ENCODE measurements at places on chromosomes 16 and 17.

DNA sequence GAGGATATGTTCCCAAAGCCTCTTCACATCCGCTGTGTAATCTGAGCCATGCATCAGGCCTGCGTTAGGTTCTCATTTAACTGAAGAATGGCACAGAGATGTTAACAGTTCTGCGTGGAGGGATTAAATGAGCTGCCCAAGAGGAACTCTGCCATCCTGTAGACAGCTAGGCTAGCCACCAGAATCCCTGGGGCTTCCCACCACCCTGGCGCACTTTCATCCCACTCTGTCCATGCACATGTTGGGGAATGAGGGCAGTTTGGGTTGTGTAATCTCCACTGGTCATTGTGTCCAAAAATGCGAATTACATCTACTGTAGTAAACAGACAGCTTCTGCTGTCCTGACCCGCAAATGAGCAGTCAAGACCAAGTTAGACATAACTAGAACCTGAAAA lies 1.0 kb upstream of the GLG1 start:
- DNase-seq = peak; percentile 17

DNA sequence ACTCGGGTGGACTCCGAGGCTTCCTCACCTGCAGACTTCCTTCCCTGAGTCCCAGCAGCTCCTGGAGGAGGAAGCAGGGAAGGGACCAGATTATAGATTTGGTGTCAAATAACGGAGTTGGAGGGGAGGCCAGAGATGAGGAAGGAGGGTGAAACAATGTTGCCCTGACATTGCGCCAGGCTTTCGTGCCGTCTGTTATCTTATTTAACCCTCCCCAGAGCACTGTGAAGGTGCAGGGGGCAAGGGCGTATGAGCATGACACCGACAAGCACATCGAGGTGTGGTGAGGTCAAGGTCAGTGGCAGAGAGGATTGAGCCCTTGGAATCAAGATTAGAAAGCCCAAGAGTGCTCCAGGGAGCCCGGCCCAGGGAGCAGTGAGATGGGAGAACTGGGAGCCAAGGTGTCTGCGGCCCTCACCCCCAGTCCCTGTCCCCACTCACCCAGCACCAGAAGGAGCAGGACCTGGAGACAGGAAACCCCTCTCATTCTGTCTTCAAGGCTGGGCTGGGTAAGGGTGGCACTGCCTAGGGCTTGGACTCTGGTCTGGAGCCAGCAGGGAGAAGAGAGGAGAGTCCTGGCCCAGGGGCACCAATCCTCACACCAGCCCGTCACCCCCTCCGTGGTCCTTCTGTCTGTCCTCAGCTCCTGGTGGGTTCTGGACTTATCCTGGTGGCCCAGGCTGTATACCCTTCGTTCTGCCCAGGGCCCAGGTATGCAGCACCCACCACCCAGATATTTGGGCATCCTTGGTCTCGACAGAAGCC lies 1.1 kb downstream of the PRSS33 start:
- no peak for DNase-seq

- DNase-seq = no peak
Observed at GRCh38 chr16:49716339-49716934, 139.5 kb downstream of the ZNF423 start.

GRCh38 chr17:3693829-3694231 lies 2.1 kb downstream of the P2RX5 start:
- DNase-seq = no peak

DNA sequence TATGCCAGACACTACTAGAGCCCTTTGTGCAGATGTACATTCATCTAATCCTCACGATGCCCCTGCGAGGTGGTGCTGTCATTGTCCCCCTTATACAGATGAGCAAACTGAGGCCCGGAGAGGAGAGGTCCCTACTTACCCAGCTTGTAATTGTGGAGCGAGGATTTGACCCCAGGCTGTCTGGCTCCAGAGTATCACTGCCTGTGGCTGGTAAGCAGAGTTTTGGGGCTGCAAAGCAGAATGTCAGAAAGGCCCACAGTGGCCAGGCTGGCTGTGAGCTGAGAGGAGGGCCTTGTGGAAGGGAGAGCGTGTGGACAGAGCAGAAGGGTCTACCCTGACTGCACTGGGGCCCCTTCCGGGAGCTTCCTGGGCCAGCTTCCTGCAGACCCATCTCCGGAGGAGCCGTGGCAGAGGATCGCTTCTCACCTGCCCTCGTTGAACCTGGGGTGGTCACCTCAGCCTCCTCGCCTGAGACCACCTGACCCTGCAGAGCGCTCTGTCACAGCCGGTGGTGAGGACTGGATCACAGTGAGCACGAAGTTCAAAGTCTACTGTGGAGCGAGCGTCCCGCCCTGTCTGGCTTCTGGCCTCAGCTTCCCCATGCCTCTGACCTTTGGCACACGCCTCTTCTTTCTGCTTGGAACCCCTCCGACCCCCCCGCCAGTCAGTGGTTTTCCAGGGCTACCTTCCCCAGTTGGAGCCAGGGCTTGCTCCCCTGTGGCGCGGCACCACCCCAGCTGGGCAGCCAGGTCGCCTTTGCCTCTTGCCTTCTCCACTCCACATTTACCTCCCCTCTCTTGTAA lies 12.1 kb downstream of the CMIP start:
- DNase-seq = no peak

DNA sequence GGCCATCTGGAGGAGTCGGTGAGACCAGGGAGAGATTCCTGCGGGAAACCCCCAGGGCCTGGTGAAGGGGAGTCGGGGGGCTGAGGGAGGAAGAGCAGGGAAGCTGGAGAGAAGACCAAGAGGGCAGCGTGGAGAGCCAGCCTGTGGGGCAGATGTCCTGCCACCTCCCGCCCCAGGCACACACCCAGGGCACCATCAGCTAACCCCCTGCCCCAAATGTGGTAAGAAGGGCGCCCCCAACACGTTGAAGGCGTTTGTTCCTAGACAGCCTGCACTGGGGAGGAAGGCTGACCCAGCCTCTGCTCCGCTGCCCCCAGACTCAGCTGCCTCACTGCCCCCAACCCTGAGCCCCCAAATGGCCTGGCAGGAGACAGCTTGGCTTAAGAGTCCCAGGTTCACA lies 1.3 kb downstream of the BAIAP3 start:
- no peak for DNase-seq

GRCh38 chr16:87559945-87560344 lies 42.4 kb upstream of the JPH3 start:
- DNase-seq = no peak

- no peak for DNase-seq
Observed at GRCh38 chr17:31490671-31491375, 99.3 kb downstream of the RAB11FIP4 start.

- no peak for DNase-seq
Observed at GRCh38 chr17:1229900-1230501, 40.2 kb upstream of the BHLHA9 start.

DNA sequence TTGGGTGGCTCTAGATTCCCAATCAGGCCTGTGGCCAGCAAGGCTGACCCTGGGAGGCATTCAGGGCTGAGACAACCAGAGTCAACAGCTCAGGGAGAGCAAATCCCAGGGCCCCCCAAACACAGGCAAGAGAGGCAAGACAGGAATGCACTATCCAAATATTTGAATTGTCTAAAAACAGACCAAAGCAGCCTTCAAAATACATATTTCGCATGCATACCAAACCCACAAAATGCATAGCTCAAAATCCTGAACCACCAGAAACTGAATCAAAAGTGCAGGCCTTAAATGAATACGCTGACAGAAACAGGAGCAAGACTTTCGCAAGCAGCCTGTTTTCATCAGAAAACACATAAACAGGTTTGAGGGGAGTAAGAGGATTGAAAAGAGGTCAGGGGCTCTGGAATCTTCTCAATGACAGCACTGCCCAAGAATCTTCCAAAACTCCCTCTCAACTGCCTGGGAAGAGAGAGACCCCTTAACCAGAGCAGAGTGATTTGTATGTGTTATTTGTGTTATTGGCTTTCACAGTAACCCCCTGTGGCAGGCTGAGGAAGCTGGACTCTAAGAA lies 213.6 kb upstream of the CDH5 start:
- no peak for DNase-seq

DNA sequence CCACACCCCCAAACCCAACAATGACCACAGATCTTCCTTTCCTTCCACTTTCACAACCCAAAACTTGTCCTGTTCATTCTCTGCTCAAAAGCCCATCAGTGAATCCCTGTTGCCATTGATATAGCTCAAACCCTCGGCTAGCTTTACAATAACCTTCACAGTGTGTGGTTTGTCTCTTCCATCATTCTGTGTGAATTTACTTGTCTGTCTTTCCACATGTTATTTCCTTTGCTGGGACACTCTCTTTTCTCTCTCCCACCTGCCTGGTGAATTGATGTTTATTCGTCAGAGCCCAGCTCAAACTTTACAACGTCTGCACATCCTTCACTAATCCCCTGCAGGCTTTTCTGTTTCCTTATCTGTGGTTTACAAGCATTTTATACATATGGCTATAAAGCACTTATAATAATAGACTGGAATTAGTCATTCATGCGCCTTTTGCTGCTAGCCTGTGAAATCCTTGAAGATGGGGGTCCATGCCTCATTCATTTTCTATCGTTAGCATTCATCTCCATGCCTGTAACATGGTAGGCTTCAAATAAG lies 114.4 kb downstream of the CDH13 start:
- DNase-seq = no peak

DNA sequence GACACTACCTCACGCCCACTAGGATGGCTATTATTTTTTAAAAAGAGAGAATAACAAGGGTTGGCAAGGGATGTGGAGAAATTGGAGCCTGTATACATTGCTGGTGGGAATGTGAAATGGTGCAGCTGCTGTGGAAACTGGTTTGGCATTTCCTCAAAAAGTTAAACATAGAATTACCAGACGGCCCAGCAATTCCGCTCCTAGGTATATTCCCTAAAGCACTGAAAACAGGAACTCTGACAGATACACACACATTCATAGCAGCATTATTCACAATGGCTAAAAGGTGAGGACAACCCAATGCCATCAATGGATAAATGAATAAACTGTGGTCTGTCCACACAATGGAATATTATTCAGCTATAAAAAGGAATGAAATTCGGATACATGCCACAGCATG lies 60.3 kb upstream of the CBX4 start:
- no peak for DNase-seq

GRCh38 chr16:71259086-71259485 lies 28.6 kb upstream of the HYDIN start:
- no peak for DNase-seq

DNA sequence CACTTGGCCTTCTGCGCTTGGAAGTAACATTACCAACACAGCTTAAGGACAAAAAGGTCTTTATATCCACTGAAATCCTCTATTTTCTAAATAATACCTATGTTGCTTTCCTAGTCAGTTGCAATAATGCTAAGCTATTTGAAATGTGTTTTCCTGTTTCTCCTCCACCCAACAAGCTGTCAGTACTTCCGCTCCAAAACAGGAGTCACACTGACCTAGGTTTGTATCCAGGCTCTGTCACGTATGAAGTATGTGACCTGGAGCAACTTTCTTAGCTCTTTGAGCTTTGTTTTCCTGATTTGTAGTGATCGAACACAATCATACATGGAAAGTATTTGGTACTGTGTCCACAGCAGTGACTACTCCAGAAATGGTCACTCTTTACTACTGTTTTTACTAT lies 24.3 kb upstream of the MYLK3 start:
- DNase-seq = no peak

DNA sequence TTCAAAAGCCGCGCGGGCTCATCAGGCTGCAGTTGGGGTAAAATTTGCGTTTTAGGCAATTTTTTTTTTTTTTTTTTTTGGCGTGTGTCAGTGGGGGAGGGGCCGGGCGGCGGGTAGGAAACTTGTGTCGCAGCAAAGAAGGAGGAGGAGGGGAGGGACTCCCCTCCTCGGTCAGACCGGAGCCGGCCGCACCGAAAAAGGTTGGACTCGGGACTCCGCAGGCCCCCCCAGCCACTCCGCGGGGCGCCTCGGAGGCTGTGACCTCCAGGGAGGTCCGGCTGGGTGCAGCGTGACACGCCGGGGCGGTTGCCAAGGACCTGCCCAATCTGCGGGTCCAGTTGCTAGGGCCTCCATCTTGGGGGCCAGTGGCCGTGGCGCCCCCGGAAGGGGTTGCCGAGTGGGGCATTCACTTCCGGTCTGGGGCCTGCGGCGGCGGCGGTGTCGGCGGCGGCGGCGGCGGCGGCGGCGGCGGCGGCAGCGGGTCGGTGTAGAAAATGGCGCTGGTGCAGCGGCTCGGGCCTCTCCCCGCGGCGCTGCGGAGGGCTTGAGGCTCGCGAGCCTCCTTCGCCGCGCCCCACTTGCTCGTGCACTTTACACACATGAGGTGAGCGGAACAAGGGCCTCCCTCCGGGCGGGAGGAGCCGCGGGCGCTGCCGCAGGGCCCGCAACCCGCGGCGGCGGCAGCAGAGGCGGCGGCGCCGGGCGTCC lies at the start of gene TNRC6A:
Gene TNRC6A (plus strand): TSS at position 409 of the 708 bp plus-strand sequence. CDS start 191 bp downstream, at position 600.
- peak; percentile 93 for DNase-seq

DNA sequence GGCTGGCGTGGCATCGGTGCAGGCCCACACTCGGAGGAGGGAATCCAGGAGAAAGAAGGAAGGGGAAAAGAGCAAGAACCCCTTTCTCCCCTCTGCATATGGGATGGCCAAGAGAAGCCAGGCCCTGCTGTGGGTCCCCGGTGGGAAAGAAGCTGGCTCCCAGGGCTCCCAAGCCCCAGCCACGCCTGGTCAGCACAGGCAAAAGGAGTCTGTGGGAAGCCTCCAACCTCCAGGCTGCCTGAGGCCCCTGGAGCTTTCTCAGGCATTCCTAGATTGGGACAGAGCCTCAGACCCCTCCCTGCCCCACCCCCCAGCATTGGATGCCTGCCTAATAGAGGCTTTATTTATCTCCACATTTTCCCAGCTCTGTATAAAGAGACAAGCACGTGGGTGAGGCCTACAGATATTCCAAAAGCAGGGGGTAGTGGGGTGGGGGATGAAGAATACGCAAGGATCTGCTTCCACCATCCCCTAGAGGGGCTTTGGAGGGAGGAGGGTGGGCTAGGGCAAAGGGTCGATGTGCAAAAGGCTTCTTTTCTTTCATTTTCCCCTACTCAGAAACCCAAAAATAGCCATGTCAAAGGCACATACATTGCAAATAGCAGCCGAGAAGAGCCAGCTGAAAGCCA lies 56.4 kb downstream of the MPRIP start:
- no peak for DNase-seq

DNA sequence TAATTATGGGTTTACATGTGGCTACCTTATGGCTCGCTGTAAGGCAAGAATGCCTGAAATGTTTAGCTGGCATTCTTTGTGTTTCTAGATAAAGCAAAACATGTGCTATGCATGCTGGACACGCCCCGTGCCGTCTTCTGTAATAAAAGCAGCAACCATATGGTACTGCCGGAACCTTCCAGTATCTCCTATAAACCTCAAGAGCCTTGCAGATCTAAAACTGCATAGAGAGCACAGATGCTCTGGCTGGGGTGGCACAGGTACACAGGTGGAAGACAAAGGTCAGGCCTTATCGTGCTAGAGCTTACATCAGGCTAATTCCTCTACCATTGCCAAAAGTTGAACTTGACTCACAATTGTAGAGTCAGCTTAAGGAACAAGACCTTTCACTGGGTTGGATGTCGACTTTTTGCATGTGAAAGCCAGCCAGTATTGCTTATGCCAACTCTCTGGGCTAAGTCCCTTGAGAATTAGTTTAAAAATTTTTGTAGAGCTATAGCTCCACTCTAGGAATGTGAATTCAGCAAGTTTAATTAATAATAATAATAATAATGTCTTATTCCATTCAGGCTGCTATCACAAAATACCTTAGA lies 187.4 kb upstream of the CACNG5 start:
- DNase-seq = no peak
